ENCODE measurements at places on chromosomes 11 and 22.

GRCh38 chr22:17117890-17118289, 3.3 kb downstream of the TMEM121B start:
- H3K27me3 ChIP-seq: peaks cover 61% of the 10 kb centered on the region
- no peaks in the 10 kb centered on the region for H3K36me3 ChIP-seq
- peaks cover 2% of the 10 kb centered on the region for H3K4me1 ChIP-seq
- no peak overlapping the region for H3K4me3 ChIP-seq
- DNase-seq: no peak

- H3K4me3 ChIP-seq: no peak overlapping the region
- peaks cover 5% of the 10 kb centered on the region for H3K4me1 ChIP-seq
- no peak for DNase-seq
- no peaks in the 10 kb centered on the region for H3K27me3 ChIP-seq
- H3K36me3 ChIP-seq: peaks cover 22% of the 10 kb centered on the region
- no peak overlapping the region for H3K27ac ChIP-seq
Observed at GRCh38 chr11:35671396-35672127, 9.0 kb downstream of the TRIM44 start.

- H3K36me3 ChIP-seq: peaks cover 10% of the 10 kb centered on the region
- H3K27me3 ChIP-seq: no peaks in the 10 kb centered on the region
- no peak overlapping the region for H3K4me3 ChIP-seq
- H3K4me1 ChIP-seq: peaks cover 12% of the 10 kb centered on the region
- peak overlapping the region; percentile 50 for H3K27ac ChIP-seq
Observed at GRCh38 chr11:10633261-10633660, 60.3 kb downstream of the IRAG1 start.

GRCh38 chr11:35526370-35526792, 965 bp upstream of the PAMR1 start:
- H3K36me3 ChIP-seq: no peaks in the 10 kb centered on the region
- H3K4me3 ChIP-seq: peak overlapping the region; percentile 72
- H3K4me1 ChIP-seq: peaks cover 49% of the 10 kb centered on the region
- H3K27me3 ChIP-seq: peaks cover 7% of the 10 kb centered on the region
- no peak for DNase-seq

DNA sequence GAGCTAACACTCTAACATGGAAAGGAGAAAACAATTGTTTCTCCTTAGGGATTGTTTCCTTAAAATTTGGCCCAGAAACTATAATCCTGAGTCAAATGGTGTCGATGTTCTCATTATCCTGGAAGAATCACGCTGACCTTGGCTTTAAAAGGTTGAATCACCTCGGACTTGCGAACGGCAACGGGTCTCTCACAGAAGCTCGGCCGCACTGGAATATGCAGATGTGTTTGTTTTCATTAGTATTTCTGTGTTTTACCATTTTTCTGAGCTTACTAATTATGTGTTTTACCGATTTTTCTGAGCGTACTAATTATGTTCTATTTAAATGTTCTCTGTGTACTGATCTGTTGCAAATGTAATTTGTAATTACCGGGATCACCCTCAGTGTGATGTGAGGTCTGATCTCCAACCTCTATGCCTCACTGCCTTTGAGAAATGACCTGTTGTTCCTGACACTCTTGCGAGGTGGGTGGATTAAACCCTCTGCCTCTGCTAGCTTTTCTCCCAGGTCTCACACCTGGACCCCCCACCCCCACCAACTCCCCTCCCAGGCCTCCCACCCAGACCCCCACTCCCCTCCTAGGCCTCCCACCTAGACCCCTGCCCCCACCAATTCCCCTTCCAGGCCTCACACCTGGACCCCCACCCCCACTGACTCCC, 38.3 kb upstream of the BRSK2 start:
- DNase-seq: no peak
- H3K4me3 ChIP-seq: no peak overlapping the region
- peaks cover 7% of the 10 kb centered on the region for H3K4me1 ChIP-seq
- H3K36me3 ChIP-seq: no peaks in the 10 kb centered on the region
- H3K27ac ChIP-seq: no peak overlapping the region

DNA sequence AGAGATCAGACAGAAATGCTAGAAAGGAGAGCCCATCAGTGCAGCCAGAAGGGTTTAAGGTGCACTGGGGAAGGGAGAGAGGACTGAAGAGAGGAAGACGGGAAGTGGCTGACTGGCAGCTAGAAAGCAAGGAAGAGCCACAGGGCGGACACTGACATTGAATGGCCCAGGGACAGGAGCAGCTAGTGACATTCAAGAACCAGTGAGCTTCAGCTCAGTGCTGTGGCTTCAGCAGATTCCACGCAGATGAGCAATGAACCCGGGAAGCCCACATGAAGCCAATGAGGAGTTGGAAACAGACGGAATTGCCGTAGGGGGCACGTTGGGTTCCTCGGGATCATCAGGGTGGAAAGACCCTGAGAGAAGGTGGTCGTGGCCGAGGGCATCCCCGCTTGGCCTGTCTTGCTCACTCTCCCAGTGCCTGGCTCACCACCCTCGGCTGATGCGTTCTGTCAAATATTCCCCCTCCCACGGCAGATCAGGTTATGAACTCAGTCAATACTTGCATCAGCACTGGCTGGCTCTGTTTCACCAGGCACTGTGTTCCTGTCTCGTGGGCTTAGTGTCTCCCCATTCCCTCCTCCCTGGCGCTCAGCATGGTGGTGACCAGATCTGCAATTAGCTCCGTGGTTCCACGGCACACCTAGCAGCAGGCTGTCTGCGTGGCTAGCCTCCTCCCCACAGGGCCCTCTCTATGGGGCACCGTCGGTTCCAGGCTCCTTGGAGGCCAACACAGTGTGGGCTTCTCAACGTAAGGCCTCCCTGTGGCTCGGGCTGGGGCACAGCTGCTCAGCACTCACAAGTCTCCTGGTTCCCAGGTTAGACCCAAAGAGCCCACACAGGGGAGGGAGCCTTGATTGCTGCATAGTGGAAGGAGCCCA, 145.5 kb downstream of the TRIM29 start:
- DNase-seq: no peak
- H3K4me1 ChIP-seq: peaks cover 16% of the 10 kb centered on the region
- no peaks in the 10 kb centered on the region for H3K27me3 ChIP-seq
- H3K27ac ChIP-seq: no peak overlapping the region

- H3K36me3 ChIP-seq: no peaks in the 10 kb centered on the region
- no peak overlapping the region for H3K27ac ChIP-seq
- DNase-seq: no peak
- H3K27me3 ChIP-seq: no peaks in the 10 kb centered on the region
- peaks cover 50% of the 10 kb centered on the region for H3K4me1 ChIP-seq
Observed at GRCh38 chr11:76186776-76187279, 19.5 kb downstream of the WNT11 start.
